ENCODE measurements at places on chromosomes 6 and 20. TPM values are rescaled to one million over a fixed set of nuclear protein-coding genes. Genes with fewer than 3 reads are reported as not detected.

DNA sequence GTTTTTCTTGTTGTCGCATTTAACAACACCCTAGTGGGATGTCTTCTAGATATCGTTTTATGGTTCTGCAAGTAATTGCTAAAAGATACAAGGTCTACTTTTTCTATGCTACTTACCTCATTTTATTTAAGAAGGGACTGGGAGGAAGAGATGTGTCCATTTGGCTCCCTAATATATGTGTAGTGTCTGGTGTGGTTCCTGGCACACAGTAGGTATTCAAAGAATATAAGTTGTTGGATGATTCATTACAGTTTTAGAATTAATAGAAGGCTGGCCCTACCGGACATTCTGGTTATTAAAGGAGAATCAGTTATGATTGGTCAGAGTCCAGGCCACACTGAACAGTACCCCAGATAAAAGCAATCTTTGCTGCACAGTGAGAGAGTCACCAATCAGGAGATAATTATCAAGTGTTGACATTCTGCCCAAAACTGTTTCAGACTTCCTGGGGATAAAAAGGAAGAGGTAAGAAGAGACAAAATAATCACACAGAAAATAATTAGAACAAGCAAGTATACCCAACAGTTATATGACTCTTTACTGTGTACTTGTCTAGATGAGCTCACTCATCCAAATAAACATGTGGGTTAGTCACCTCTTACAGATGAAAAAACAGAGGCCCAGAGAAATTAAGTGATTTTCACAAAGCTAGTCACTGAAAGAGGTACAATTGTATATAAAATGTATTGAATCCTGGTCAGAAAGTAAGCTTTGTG, 7.0 kb downstream of the TMEM244 start:
- DNase-seq: no peak

DNA sequence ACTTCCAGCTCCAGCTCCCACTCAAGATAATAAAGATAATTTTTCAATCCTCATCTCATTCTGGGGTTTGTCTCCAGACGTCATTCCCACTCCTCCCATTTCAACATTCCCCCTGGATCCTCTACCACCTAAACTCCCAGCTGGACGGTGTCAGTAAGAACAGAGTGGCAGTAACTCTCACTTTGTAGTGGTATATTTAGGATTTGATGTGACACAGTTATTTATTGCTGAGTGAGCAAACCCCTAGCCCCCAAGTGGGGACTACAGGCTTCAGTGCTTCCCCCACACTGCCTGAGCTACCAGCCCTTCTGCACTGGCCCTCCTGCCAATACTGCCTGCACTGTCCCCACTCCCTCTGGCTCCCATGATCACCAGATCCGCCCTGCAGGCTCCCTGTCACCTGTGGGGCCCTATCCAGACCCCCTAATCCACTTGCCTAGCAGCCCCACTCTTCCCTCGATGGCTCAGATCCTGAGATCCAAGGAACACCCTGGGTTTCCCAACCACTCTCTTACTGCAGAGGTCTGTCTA, 2.4 kb downstream of the C6orf47 start:
- no peak for DNase-seq

DNA sequence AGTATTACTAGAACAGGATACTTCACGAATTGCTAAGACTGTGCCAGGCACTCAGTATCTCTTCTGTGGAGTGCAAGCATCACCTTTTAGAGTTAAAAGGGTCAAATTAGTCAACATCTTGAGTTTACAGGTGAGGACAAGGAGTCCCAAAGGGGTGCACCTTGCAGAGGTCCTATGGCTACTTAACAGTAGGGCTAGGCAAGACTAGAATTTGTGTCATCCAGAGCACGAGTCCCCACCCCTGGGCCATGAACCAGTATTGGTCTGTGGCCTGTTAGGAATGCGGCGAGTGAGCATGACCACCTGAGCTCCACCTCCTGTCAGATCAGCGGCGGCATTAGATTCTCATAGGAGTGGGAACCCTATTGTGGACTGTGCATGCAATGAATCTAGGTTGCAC, 10.5 kb upstream of the DSTN start:
- DNase-seq: no peak

Gene IMPG1
- not detected for polyA plus RNA-seq

Gene IL17A
- polyA plus RNA-seq: not detected

DNA sequence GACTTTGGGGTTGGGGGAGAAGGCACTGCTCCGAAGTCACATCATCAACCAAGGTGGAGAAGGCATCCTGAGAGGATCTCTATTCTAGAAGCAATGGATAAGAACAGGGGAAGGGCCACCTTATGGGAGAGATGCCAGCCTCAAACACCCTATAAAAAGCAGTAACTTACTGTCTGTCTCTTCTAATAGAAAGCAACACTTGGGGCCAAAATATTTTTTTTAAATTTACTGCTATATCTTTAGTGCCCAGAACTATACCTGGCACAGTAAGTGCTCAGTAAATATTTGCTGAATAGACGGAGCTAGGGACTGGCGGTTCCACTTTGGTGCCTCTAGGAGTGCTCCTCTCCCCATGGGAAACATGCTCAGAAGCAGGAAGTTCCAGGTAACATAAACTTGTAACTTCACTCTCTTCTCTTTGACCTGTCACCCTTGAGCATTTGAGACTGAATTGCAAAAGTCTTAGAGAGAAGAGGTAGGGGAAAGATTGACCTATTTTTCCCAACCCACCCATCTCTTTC, 807 bp upstream of the OTOR start:
- DNase-seq: no peak

DNA sequence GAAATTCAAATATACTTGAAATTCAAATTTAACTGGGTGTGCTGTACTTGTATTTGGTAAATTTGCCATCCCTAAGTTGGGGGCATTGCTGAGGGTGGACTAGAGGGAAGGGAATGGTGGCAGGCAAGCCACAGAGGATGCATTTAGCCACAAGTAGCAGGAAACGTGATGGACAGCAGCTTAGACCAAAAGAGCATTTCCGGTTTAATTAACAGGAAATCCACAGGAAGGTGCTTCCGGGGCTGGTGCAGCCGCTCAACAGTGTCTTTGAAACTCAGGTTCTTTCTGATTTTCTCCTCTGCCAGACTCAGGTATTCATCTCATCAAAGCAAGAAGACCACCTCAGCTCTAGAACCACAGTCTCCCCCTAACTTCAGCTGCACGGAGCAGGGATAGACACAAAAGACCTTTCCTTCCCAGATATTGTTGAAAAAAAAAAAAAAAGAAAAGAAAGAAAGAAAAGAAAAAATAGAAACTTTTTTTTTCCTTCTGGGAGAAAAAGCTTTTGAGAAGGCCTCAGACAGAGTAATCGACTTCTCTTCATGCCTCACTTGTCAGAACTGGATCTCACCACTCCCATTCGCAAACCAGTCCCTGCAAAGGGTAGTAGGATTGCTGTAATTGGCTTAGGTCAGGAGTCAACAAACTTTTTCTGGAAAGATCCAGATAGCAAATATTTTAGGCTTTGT, 8.0 kb upstream of the BCAS1 start:
- DNase-seq: no peak

GRCh38 chr6:165181951-165182414, 127.4 kb downstream of the C6orf118 start:
- no peak for DNase-seq

DNA sequence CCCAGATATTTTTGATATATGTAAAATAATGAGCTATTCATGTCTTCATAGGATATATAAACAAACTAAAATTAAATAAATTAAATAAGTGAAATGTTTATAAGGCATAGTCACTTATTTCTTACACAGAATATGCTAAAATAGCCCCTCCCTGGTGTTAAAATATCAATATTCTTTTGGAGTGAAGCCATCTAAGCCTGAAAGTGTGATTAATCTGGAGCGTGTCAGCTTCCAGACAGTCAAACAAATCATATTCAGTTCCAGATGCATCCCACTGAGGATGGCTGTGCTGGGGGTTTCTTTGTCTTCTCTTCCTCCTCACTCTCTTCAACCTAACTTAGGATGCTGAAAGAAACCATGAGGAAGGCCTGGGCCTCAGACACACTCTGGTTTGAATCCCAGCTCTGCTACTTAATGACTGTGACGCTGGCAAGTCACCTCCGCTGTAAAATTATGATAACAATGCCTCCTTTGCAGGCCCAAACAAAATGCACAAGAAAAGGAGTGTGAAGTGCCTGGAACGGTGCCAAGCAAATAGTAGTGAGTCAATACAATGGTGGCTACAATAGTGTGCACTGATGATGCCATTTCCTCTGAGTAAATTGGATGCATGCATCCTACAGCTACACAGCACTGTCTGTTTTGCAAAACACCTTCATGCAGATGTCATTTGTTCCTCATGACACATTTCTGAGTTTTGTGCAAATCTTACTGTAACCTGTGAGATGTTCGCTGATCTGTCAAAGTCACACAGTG, 161.4 kb downstream of the FOXC1 start:
- no peak for DNase-seq

Gene PRICKLE4
- polyA plus RNA-seq: 1.6 TPM

DNA sequence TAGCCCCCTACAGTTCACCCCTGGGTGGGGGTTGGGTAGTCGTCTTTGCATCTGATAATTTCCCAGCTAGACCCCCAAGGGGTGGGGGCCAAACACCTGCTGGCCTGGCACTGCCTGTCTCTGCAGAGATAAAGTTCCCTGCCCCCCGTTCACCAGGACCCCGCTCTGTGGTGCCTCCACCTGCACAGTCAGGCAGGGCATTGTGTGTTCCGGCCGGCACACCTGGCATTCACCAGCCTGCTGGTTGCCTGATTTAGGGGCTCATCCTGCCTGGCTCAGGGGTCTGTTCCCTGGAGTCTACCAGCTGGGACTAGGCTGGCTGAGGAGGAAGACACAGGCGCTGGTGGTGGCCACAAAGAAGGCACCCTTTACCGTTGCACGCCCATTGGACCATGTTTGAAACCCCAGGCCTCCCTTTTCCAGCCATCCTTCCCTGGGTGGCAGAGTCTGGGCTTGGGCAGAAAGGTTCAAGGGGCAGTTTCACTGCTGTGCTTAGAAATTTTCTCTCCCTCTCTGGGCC, 30.8 kb upstream of the SCRT2 start:
- DNase-seq: no peak

DNA sequence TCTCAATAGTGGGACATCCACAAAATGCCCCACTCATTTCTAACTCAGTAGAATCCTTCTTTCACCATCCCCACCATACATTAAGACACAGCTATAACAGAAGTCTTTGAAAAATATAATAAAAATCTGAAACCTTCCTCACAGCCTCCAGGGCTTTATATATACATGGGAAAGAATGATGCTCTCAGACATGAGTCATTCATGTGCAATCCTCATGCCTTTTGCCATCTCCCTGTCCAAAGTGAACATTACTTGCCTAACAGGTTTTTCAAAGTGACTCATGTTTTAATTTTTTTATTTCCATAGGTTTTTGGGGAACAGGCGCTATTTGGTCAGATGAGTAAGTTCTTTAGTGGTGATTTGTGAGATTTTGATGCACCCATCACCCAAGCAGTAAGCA, 162.7 kb downstream of the RALGAPA2 start:
- peak; percentile 65 for DNase-seq

GRCh38 chr6:11027565-11028110, 16.5 kb downstream of the ELOVL2 start:
- DNase-seq: no peak

DNA sequence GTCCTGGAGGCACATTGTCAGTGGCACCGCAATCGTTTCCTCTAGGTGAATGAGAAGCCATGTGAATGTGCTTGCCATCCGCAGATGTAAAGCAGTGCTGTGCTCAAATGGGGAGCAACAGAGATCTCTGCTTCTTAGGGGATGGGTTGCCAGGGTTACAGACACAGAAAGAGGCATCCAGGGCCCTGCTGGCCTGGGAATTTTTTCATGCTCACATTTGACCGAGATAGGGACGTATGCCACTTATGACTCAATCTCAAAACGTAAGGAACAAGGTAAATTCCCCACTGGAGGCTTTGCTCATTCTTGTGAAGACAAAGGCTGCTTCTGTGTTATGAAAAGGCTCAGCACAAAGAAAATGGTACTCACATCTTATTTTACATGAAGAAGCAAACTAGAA, 11.0 kb downstream of the C6orf118 start:
- no peak for DNase-seq

- DNase-seq: no peak
Observed at GRCh38 chr20:59939879-59940128, 301 bp downstream of the PPP1R3D start.
